ENCODE measurements at places on chromosomes 12 and 14. TPM values are rescaled to one million over a fixed set of nuclear protein-coding genes. Genes with fewer than 3 reads are reported as not detected.
A peak's percentile ranks its signal among the peaks of the same experiment; 100 is the strongest.

GRCh38 chr14:94097091-94097490 is 13.4 kb upstream of the IFI27 start:
- no peak overlapping the region for H3K27ac ChIP-seq
- no peak for DNase-seq
- no peak overlapping the region for H3K4me3 ChIP-seq

DNA sequence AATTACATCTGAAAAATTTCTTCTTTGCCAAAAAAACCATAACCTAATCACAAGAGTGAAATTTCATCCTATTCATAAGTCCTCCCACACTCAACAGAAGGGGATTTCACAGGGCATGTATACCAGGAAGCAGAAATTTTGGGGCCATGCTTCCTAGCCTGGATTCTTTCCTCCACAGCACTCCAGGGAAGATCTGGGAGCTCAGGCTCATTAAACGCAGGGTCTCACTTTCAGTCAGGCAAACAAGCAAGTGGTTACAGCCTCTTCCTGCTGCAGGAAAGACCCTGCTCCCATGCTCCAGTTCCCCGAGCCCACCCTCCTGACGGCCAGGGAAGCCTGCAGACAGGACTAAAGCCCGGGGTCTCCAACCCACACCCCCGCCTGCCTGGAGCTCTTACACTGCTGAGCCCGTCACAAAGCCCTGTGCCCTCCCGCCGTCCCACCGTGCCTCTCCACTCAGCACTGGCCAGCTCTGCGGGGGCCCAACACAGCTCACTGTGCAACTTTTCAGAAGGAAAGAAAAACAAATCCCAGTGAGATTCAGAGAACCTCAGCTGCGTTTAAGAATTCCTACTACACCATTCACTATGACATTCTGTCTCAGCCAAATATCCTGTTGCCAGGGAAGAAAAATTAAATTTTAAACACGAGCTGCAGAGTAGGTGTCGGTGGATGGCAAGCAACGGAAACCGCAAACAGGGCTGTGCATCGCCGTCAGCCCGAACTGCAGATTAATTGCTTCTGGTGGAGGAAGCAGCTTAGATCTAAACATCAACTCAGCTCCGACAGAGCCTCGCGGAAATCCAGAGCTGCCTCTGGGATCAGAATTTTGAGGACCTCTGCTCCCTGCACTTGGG is 106.7 kb upstream of the SFSWAP start:
- peaks cover 3% of the 10 kb centered on the region for H3K27me3 ChIP-seq
- peaks cover 5% of the 10 kb centered on the region for H3K4me1 ChIP-seq
- H3K4me3 ChIP-seq, result no peak overlapping the region
- no peak for DNase-seq
- H3K27ac ChIP-seq, result no peak overlapping the region
- no peaks in the 10 kb centered on the region for H3K36me3 ChIP-seq

- no peaks in the 10 kb centered on the region for H3K27me3 ChIP-seq
- H3K27ac ChIP-seq, result no peak overlapping the region
- H3K4me1 ChIP-seq, result no peaks in the 10 kb centered on the region
- H3K36me3 ChIP-seq, result no peaks in the 10 kb centered on the region
- no peak overlapping the region for H3K4me3 ChIP-seq
These were observed 354.1 kb downstream of the DPF3 start for GRCh38 chr14:72539661-72540315.

DNA sequence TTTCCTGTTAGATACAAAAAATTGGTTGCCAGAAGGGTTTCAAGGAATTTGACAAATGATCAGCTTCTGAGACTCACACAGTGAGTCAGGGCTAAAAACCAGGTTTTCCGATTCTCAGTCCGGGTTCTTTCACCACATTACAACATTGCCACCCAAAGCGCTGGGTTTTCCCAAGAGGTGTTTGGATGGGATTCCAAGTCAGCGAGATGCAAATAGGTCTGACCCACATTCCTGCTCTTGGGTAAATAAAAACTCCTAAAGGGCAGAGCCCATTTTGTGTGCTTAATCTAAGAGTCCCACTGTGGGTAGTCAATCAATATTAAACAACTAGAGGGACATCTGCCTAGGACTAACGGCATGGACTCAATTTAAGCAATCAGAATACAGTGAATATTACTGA is 5.4 kb upstream of the RIC8B start:
- no peak overlapping the region for H3K27ac ChIP-seq
- DNase-seq, result no peak
- no peak overlapping the region for H3K4me3 ChIP-seq
- H3K36me3 ChIP-seq, result no peaks in the 10 kb centered on the region
- H3K27me3 ChIP-seq, result no peaks in the 10 kb centered on the region
- no peaks in the 10 kb centered on the region for H3K4me1 ChIP-seq

- peaks cover 26% of the 10 kb centered on the region for H3K27me3 ChIP-seq
- no peaks in the 10 kb centered on the region for H3K36me3 ChIP-seq
- DNase-seq, result no peak
- peak overlapping the region; percentile 57 for H3K4me3 ChIP-seq
- H3K4me1 ChIP-seq, result peaks cover 14% of the 10 kb centered on the region
- H3K27ac ChIP-seq, result no peak overlapping the region
These were observed 1.1 kb upstream of the ITGA7 start for GRCh38 chr12:55708695-55709233.

DNA sequence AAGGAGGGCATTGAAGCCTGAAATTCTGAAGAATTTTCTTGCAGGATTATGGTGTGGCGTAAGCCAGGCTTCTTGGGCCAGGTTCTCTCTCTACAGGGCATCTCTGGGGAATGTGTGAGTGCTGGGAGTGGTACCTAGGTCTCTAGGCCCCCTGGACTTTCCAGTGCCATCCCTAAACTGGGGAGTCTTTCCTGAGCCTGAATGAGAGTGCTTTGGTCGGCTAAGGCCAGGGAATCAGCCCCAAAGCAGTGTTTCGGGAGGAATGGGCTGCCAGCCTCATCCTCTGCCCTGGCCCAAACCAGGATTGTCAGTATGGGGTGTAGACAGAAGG is 93.9 kb downstream of the CALM1 start:
- H3K36me3 ChIP-seq, result no peaks in the 10 kb centered on the region
- no peaks in the 10 kb centered on the region for H3K27me3 ChIP-seq
- no peak for DNase-seq
- H3K27ac ChIP-seq, result no peak overlapping the region
- H3K4me3 ChIP-seq, result no peak overlapping the region
- 0 out of 2 replicates have a peak, but pooled peaks cover 4% of the 10 kb centered on the region for H3K4me1 ChIP-seq

DNA sequence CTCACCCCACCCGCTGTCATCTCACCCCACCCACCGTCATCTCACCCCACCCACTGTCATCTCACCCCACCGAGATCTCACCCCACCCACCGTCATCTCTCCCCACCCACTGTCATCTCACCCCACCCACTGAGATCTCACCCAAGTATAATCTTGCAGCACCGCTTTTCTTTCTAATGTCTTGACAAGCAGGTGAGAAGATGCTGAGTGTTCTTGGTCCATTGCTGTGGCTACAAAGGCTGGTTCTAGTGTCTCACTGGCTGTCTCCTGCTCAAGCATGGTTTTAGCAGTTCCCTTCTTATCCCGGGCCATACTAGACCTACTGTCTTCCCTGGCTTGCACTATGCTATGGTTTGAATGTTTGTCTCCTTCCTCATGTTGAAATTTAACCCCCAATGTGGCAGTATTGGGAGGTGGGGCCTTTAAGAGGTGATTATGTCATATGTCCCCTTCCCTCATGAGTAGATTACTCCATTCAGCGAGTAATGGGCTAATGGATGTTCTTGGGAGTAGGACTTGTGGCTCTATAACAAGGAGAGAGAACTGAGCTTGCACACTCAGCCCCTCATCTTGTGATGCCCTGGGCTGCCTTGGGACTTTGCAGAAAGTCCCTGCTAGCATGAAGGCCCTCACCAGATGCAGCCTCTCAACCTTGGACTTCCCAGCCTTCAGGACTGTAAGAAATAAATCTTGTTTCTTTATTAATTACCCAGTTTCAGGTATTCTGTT is 47.7 kb upstream of the PPP2R5C start:
- no peak overlapping the region for H3K4me3 ChIP-seq
- H3K27me3 ChIP-seq, result no peaks in the 10 kb centered on the region
- DNase-seq, result no peak
- H3K27ac ChIP-seq, result no peak overlapping the region
- no peaks in the 10 kb centered on the region for H3K36me3 ChIP-seq

GRCh38 chr14:97401714-97402113 is 604.5 kb downstream of the VRK1 start:
- no peak overlapping the region for H3K4me3 ChIP-seq
- 0 out of 2 replicates have a peak, but pooled peaks cover 4% of the 10 kb centered on the region for H3K27me3 ChIP-seq
- DNase-seq, result no peak

GRCh38 chr14:68593806-68594536 is 198.9 kb downstream of the ZFP36L1 start:
- H3K36me3 ChIP-seq, result no peaks in the 10 kb centered on the region
- no peak overlapping the region for H3K4me3 ChIP-seq
- no peak overlapping the region for H3K27ac ChIP-seq
- no peaks in the 10 kb centered on the region for H3K27me3 ChIP-seq
- no peak for DNase-seq

DNA sequence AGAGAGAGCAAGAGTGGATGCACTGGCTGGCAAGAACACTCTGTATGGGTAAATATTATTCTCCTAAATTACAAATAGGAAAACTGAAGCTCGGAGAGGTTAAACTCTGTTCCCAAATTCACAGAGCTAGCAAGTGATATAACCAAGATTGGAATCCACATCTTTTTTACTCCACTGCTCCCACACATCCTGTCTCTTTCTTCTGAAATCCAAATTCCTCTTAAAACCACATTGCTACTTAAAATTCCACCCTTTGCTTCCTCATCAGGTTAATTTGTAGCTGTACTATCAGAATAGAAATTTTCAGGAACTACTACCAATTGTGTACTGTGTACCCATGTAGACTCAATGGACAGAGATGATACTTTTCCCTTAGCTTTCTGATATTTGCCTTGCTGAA is 74.4 kb downstream of the ARMH4 start:
- peaks cover 14% of the 10 kb centered on the region for H3K4me1 ChIP-seq
- H3K36me3 ChIP-seq, result no peaks in the 10 kb centered on the region
- no peak overlapping the region for H3K27ac ChIP-seq
- no peak overlapping the region for H3K4me3 ChIP-seq
- no peak for DNase-seq

DNA sequence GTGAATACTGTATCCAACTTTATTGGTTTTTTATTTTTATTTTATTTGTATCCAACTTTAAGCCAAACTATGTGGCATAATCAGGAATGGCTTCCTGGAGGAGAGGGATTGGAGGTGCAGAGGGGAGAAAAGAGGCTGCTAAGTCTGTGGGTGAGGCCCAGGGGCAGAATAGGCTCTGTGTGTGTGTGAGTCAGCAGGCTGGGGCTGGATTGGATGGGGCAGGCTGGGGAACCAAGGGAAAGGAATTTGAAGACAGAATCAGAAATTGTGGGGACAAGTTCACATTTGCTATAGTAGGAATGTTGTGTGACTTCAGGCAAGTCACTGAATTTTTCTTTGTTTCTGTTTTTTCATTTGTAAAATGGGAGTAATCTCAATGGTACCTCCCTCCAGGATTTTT is 12.8 kb upstream of the RILPL1 start:
- no peak for DNase-seq
- no peaks in the 10 kb centered on the region for H3K27me3 ChIP-seq
- H3K27ac ChIP-seq, result no peak overlapping the region
- no peaks in the 10 kb centered on the region for H3K36me3 ChIP-seq
- H3K4me1 ChIP-seq, result peaks cover 5% of the 10 kb centered on the region
- no peak overlapping the region for H3K4me3 ChIP-seq

GRCh38 chr14:23638414-23639047 is 2.4 kb downstream of the DHRS2 start:
- no peaks in the 10 kb centered on the region for H3K36me3 ChIP-seq
- H3K4me3 ChIP-seq, result no peak overlapping the region
- H3K27me3 ChIP-seq, result no peaks in the 10 kb centered on the region
- no peak for DNase-seq

DNA sequence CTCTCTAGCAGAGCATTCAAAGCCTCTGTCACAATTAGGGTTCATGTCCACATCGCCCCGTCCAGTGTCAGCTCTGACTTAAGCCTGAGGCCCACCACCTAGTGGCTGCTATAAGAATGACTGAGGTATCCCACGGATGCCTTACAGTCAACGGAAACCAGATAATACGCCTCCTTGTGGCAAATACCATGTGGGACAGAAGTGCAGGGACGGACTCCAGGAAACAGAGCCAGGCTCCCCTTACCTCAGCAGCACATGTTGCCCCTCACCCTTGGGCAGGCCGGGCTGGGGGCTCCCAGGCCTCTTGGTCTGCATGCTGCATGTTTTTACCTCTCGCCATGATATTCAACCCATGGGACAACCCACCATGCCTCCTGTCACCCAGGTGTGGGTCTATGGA is 86.3 kb downstream of the VWF start:
- no peak overlapping the region for H3K4me3 ChIP-seq
- H3K27me3 ChIP-seq, result no peaks in the 10 kb centered on the region
- H3K4me1 ChIP-seq, result peaks cover 11% of the 10 kb centered on the region
- H3K36me3 ChIP-seq, result no peaks in the 10 kb centered on the region
- no peak overlapping the region for H3K27ac ChIP-seq

GRCh38 chr14:51294951-51295525 is 55.0 kb downstream of the TMX1 start:
- no peak overlapping the region for H3K27ac ChIP-seq
- H3K4me1 ChIP-seq, result no peaks in the 10 kb centered on the region
- no peaks in the 10 kb centered on the region for H3K27me3 ChIP-seq
- no peak for DNase-seq
- no peaks in the 10 kb centered on the region for H3K36me3 ChIP-seq
- H3K4me3 ChIP-seq, result no peak overlapping the region

- no peaks in the 10 kb centered on the region for H3K4me1 ChIP-seq
- H3K36me3 ChIP-seq, result no peaks in the 10 kb centered on the region
- no peaks in the 10 kb centered on the region for H3K27me3 ChIP-seq
- no peak overlapping the region for H3K27ac ChIP-seq
- H3K4me3 ChIP-seq, result no peak overlapping the region
- DNase-seq, result no peak
These were observed 910.0 kb downstream of the TMEM121 start for GRCh38 chr14:106436310-106436905.

Gene HVCN1
- total RNA-seq, result 0.15 TPM

Gene ANO2
- not detected for total RNA-seq

Gene PIP4P1
- total RNA-seq, result 35.4 TPM

Gene KCNC2
- not detected for total RNA-seq

Gene TMEM121
- total RNA-seq, result 5.5 TPM

Gene MGP
- 1.3 TPM for total RNA-seq

Gene ZDHHC22
- 0.10 TPM for total RNA-seq

Gene GLIPR1L1
- not detected for total RNA-seq

Gene LARP4
- 76.3 TPM for total RNA-seq

Gene KLHL28
- 11.2 TPM for total RNA-seq

Gene SLC38A4
- not detected for total RNA-seq

All from HCT116 (cell line).